Kidney (tissue), 22 donors: ENCODE measurements at places on chromosomes 11 and 22. TPM values are rescaled to one million over a fixed set of nuclear protein-coding genes. Genes with fewer than 3 reads are reported as not detected.
A peak's percentile ranks its signal among the peaks of the same experiment; 100 is the strongest.

TEX54 gene
- not detected for total RNA-seq

CRYBB1 gene
- 1.7 TPM for total RNA-seq

GRCh38 chr22:35649636-35650250 lies 1.5 kb downstream of the APOL6 start:
- DNase-seq, result no peak

OR10A6 gene
- not detected for total RNA-seq

- peak; percentile 93 for DNase-seq
These were observed 89.0 kb upstream of the PARVA start for GRCh38 chr11:12288212-12288930.

OR8D1 gene
- not detected for total RNA-seq

GAL gene
- 0.31 TPM for total RNA-seq

DNA sequence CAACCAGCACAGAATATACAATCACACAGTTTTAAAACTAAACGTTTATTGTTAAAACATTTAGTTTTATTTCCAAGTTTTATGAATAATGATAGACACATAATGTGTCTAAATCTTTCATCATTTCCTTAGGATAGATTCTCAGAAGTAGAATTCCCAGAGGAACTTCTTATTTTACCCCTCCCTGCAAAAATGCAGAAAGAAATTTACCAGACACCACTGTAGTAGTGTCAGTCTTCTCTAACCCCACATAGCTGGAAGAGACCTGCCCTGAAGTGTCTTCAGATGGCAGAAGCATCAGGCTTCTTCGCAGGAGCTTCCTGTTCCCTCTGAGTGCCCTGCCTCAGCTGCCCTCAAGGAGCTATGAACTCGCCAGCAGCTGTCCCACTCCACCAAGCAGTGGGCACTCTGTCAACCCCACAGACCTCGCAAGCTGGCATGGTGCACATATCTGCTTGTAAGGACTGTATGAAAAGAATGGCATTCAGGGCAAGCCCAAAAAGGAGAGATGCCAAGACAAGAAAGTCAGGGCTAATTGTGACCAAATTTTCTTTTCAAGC lies 28.5 kb upstream of the PAK1 start:
- DNase-seq, result no peak

SLC5A1 gene
- 3.0 TPM for total RNA-seq

GRCh38 chr11:119816660-119817059 lies 87.7 kb upstream of the NECTIN1 start:
- DNase-seq, result no peak

GRCh38 chr11:34327804-34328631 lies 29.8 kb downstream of the ABTB2 start:
- no peak for DNase-seq

KCNJ5 gene
- 6.5 TPM for total RNA-seq

LYVE1 gene
- total RNA-seq, result 101 TPM
